ENCODE measurements at places on chromosomes 6 and 20. TPM values are rescaled to one million over a fixed set of nuclear protein-coding genes. Genes with fewer than 3 reads are reported as not detected.

DNA sequence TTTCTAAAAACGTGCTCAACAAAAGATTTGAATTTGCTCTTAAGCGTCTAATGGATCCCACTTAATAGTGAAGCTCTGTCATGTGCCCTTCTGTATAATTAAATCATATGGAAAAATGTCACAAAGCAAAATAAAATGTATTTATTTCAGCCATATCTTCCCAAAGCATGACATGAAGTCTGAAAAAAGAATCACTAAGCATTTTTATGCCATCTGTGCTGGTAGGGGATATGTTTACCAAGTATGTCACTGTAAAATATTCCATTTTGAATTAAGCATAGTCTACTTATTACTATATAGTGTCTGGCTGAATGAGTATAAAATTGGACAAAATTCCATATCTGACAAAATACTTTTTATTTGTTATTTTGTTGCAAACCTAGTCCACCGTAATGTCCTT lies 248.0 kb upstream of the QKI start:
- H3K27me3 ChIP-seq, result no peaks in the 10 kb centered on the region
- no peak overlapping the region for H3K27ac ChIP-seq
- H3K4me1 ChIP-seq, result peaks cover 3% of the 10 kb centered on the region
- DNase-seq, result no peak
- no peak overlapping the region for H3K4me3 ChIP-seq
- H3K36me3 ChIP-seq, result no peaks in the 10 kb centered on the region

DNA sequence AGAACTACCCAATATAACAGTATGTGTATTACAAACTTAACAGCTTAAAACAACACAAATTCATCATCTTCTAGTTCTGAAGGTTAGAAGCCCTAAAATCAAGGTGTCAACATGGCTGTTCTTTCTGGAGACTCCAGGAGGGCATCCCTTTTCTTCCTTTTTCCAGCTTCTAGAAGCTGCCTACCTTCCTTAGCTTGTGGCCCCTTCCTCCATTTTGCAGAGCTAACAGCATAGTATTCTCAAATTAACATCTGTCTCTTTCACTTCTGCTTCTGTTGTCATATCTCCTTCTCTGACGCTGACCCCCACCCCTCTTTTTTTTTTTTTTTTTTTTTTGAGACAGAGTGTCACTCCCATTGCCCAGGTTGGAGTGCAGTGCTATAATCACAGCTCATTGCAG lies 52.8 kb upstream of the AKIRIN2 start:
- no peaks in the 10 kb centered on the region for H3K27me3 ChIP-seq
- no peaks in the 10 kb centered on the region for H3K36me3 ChIP-seq
- DNase-seq, result no peak
- no peak overlapping the region for H3K4me3 ChIP-seq

DNA sequence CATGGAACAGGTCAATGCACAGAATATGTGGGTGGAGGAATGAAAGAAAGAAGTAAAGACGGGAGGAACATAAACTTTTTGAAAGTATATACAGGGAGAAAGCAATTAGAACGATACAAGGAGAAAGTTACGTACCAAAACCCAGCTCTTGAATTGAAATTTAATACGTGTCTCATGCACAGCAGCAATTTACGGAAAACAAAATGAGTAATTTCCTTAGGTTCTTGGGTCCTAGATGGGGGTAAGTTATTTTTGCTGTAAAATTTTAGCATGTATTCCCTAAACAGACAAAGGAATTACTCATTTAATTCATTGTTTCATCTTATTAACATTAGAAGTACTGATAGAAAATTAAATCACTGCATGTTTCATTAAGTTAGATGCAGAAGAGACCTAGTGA lies 75.8 kb downstream of the PDE10A start:
- no peaks in the 10 kb centered on the region for H3K36me3 ChIP-seq
- no peak overlapping the region for H3K4me3 ChIP-seq
- H3K27ac ChIP-seq, result no peak overlapping the region
- no peak for DNase-seq
- no peaks in the 10 kb centered on the region for H3K27me3 ChIP-seq

DNA sequence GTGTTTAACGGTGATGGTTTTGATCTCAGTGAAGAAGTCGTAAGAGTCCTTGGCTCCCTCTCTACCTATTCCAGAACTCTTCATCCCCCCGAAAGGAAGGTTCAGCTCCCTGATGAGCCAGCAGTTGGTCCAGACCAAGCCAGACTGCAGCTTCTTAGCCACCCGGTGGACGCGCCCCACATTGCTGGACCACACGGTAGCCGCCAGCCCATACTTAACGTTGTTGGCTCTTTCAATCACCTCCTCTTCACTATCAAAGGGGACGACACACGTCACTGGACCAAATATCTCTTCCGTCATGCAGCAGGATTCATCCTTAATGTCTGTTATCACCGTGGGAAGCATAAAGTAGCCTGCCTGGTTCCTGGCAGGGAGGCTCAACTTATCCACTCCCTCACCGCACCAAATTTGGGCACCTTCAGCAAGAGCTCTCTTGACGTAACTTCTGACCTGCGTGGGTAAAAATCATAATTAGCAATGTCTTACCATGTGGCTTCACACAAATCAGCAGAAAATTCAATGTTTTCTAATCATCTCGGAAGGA lies 31.4 kb downstream of the ALDH8A1 start:
- no peaks in the 10 kb centered on the region for H3K4me1 ChIP-seq
- no peaks in the 10 kb centered on the region for H3K27me3 ChIP-seq
- no peak overlapping the region for H3K27ac ChIP-seq
- H3K36me3 ChIP-seq, result no peaks in the 10 kb centered on the region
- no peak overlapping the region for H3K4me3 ChIP-seq

GRCh38 chr6:15536198-15536955 lies 126.5 kb downstream of the DTNBP1 start:
- no peaks in the 10 kb centered on the region for H3K27me3 ChIP-seq
- H3K36me3 ChIP-seq, result peaks cover 17% of the 10 kb centered on the region
- DNase-seq, result no peak
- H3K27ac ChIP-seq, result no peak overlapping the region
- H3K4me1 ChIP-seq, result peaks cover 4% of the 10 kb centered on the region
- no peak overlapping the region for H3K4me3 ChIP-seq

- H3K4me3 ChIP-seq, result peak overlapping the region; percentile 68
- H3K4me1 ChIP-seq, result peaks cover 39% of the 10 kb centered on the region
- H3K36me3 ChIP-seq, result no peaks in the 10 kb centered on the region
Measured at GRCh38 chr20:63553251-63553932, 567 bp upstream of the FNDC11 start.

DNA sequence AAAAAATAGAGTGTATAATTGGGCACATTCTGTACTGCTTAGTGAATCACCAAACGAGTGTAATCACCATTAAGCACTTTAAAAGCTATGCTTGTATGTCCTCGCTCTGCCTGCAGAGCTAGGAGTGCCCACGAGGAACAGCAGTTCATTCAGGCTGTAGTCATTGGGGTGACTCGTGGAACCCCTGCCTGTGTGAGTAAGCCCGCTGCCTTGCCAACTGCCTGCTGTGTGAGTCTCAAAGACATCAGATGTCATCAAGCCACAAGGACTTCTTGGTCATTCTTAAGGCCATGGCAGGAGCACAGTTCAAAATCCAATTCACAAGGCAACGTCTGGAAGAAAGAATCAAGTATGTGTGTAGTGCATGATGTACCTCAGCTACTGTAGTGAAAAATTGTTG lies 60.4 kb downstream of the FOXO3 start:
- no peaks in the 10 kb centered on the region for H3K36me3 ChIP-seq
- DNase-seq, result peak; percentile 46
- peaks cover 26% of the 10 kb centered on the region for H3K4me1 ChIP-seq

- DNase-seq, result no peak
- H3K4me1 ChIP-seq, result no peaks in the 10 kb centered on the region
- peaks cover 4% of the 10 kb centered on the region for H3K27me3 ChIP-seq
- H3K4me3 ChIP-seq, result no peak overlapping the region
Measured at GRCh38 chr6:150373260-150373701, 4.5 kb downstream of the IYD start.

GRCh38 chr6:26354162-26354561 lies 10.8 kb upstream of the BTN3A2 start:
- H3K4me3 ChIP-seq, result no peak overlapping the region
- no peaks in the 10 kb centered on the region for H3K36me3 ChIP-seq
- no peaks in the 10 kb centered on the region for H3K27me3 ChIP-seq
- H3K27ac ChIP-seq, result no peak overlapping the region
- H3K4me1 ChIP-seq, result peaks cover 4% of the 10 kb centered on the region

Gene KCNK16
- total RNA-seq, result not detected

Gene SPTLC3
- total RNA-seq, result 0.59 TPM
